ENCODE measurements at places on chromosomes 4 and X.

DNA sequence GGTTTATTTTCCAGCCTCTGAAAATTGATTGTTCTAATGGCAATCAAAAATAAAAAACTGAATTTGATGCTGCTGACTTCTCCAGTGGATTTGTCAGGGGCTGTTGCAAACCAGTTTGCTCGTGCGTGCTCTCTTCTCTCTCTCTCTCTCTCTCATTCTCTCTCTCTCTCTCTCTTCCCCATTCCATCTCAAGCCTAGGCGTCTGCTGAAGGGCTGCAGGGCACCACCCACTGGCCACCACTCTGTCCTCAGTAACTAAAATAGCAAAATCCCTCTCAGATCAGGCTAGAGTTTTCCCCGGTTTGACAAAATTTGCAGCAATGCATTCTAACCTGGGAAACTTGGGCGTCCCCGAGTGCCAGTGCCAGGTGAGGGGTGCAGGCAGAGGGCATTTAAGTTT, 19.4 kb downstream of the NKX6-1 start:
- no peak for DNase-seq

- no peak for DNase-seq
These were observed 449 bp downstream of the FBXL5 start for GRCh38 chr4:15654593-15655222.

DNA sequence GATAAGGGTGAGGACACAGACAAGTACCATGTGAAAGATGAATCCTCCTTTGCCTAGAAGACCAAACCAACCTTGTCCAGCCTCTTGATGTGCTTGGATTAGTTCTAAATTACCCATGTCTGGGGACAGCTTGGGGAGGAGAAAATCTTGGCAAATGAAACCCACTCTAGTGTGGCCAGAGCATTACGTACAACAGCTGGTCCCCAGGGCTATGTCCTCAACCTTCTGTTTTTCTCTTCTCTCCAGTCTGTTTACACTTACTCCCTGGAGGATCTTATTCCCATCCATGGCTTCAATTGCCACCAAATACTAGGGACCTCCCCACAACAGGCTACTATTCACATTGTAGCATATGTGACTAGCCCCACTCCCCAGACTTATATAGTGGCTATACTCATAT, 384.5 kb downstream of the OPHN1 start:
- DNase-seq: no peak

DNA sequence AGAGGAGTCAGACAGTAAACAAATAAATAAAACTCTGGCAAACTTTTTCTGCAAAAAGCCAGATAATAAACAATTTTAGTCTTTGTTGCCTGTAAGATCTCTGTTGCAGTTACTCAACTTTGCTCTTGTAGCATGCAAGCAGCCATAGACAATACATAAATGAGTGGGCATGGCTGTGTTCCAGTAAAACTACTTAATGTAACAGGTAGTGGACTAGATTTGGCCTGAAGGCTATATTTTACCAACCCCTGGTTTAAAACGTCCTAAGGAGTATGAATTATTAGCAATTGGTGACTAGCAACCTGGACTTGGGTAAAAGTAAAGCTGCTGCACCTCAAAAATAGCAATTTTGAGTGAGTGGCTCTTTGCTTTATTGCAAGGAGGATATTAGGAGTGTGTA, 30.9 kb downstream of the SLAIN2 start:
- no peak for DNase-seq

GRCh38 chr4:14496969-14497368, 505.3 kb upstream of the CPEB2 start:
- DNase-seq: no peak
